ENCODE measurements at places on chromosomes 12 and 14.

- no peak for DNase-seq
These were observed 288.2 kb downstream of the CCDC59 start for GRCh38 chr12:82069931-82070514.

DNA sequence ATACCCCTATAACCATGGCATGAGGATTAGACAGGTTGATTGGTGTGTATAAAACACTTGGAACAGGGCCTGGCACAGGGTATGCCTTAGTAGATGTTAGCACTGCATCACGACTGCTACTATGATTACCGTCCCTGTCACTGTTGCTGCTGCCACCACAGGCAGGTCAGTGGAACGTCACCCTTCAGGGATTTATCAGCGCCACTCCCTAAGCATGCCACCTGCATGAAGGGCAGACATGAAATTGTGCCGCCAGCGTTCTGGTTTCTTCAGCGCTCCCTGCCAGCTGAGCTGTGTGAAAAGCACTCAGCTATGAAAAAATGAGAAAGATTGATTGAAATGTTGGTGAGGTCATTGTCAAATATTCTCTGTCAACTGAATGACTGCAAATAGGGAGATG lies 477.0 kb downstream of the DPF3 start:
- DNase-seq, result no peak

DNA sequence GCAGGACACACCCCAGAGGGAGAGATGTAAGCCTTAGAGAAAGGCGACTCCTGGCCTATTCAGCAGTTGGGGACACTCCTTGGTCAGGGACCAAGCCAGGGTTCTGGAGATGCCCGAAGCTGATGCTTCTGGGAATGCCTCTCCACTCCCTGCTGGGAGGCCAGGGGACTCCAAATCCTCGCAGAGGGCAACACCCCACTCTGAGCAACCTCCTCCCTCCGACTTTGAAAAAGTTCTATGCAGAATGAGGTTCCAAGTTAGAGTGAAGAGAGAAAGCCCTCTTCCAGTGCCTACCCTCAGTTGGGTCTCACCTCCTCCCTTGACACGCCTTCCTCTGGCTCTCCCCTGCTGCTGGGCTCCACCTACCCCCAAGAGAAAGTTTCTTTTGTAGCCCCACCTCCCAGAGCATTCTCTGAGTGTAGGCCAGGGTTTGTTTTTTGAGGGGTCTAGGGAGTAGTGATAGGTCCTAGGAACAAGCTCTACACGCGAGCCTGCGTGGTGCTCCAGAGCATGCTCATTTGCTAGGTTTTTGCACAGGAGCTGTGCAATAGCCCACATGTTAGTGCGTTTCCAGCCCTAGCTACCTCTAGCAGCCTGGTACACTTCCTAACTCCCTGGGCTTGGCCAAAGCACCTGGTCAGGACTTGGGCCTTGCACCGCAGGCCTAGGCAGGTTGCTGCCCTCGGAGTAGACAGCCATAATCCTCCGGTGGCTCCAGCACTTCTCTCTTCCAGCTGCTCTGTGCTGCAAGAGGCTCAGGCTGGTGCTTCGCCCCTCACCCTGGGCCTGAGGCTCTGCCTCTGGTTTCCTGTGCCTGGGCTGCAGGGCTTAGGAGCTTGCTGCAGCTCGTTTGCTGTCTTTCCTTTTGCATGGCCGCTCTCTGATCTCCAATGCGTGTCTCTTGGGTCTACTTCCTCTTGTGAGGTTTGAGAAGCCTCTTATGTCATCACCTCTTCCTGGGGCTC lies 590 bp upstream of the CEBPE start:
- DNase-seq, result no peak

DNA sequence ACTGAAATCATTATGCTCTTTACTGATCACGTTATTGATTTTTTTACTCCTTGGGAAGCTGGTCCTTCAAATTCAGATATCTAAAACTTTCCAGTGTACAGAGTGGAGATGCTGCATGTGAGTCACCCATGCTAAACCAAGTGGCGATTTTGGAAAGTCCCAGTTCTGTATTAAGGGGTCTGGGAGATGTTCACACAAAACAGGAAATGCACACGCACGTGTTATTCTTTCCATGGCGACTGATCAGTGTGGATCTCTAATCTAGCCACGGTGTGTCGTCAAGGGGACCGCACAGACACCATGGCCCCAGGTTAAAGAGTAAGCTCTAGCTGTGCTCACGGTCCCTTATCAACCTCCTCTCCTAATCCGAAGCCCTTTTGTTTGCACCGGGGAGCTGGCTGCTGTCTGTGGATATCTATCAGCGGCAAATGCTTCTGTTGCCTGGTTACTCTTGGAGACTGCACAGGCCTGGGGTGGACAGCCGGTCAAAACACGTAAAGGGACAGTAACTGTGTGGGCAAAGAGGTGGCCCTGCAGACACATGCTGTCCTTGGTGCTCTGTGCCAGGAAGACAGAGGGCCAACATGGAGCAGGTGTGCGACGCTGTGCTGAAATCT lies 96.6 kb downstream of the RIMBP2 start:
- no peak for DNase-seq

- no peak for DNase-seq
These were observed 33.7 kb downstream of the DACT1 start for GRCh38 chr14:58671436-58671835.

DNA sequence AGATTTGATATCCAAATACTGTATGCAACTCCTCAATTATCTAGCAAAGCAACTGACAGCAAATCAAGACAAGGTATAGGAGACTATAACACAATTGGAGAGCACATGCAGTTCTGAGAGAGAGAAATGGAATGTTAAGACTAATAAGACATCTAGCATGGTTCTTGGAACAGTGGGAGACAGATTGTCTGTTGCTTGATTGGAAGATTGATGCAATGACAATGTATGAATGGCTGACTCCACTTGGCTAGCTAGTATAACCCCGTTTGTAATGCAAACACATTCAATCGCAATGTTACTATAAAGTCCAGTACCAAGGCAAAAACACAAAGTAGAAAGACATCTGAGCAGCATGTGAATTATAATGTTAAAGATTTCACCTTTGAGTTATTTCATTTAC lies 179.3 kb downstream of the RPL10L start:
- no peak for DNase-seq

GRCh38 chr12:101746196-101746595 lies 6.9 kb upstream of the SYCP3 start:
- no peak for DNase-seq

- DNase-seq, result no peak
These were observed 117.4 kb upstream of the PELI2 start for GRCh38 chr14:56000846-56001245.

GRCh38 chr14:34000396-34000795 lies 49.5 kb upstream of the EGLN3 start:
- DNase-seq, result no peak

GRCh38 chr14:87916886-87917275 lies 76.1 kb downstream of the GALC start:
- DNase-seq, result no peak

DNA sequence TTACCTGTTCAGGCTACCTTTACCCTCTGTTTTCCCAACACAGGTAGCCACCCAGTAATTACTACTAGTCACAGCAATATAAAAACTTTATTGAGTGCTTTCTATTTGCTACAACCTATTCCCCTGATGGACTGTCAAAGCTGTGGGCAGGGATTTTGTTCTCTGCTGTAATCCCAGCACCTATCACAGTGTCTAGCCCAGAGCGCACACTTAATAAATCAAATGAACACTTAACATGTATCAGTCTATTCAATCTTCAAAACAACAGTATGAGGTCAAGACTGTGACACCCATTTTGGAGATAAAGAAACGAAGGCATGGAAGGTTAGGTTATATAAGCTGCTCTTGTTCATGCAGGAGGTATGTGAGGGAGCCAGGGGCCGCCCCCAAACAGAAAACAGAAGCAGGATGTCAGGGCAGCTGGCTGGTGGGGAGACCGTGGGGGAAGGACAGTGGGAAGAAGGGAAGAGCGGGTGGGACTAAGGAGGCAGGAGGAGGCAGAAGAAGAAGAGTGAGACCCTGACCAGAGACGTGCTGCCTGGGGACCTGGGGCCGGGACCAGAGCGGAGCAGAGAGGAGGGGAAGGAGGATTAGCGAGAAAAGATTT lies 1.7 kb downstream of the TNFRSF1A start:
- DNase-seq, result no peak

GRCh38 chr14:49297102-49297501 lies 289.1 kb downstream of the RPS29 start:
- DNase-seq, result no peak

- no peak for DNase-seq
These were observed 1258.1 kb upstream of the TMEM132C start for GRCh38 chr12:127008755-127009403.

DNA sequence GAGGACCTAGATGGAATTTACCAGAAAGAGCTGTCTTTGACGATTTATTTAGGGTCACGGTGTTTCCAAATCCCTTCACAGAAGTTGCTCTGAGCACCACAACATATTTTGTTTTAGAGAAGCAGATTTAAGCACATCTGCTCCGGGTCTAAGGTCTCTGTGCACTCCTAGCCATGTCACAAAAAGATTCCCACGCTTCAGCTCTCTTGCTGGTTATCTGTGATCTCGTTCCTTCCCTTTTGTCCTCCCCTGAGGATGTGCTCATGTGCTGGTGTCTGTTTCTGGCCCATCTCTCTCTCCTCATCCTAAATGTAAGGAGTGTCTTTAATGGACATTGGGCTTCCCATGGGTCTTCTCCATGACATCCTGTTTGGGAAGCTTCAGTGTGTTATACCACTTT lies 53.7 kb upstream of the GNPNAT1 start:
- DNase-seq, result no peak

DNA sequence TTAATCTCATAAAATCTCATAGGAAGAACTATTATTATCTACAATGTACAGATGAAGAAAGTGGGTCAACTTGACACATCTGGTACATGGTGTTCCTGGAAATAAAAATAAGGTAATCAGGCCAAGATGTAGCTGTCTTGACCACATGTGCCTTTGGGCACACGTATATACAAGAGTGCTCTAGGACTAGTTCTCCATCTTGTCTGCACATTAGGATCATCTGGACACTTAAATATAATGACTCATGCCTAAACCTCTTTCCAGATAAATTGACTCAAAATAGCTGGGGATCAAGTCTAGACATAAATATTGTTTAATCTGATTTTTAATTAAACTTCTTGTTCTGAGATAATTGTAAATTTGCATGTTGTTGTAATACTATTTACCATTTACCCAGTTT lies 182.6 kb downstream of the CNTN1 start:
- DNase-seq, result no peak

- DNase-seq, result no peak
These were observed 214.0 kb downstream of the CHST11 start for GRCh38 chr12:104670439-104671408.

DNA sequence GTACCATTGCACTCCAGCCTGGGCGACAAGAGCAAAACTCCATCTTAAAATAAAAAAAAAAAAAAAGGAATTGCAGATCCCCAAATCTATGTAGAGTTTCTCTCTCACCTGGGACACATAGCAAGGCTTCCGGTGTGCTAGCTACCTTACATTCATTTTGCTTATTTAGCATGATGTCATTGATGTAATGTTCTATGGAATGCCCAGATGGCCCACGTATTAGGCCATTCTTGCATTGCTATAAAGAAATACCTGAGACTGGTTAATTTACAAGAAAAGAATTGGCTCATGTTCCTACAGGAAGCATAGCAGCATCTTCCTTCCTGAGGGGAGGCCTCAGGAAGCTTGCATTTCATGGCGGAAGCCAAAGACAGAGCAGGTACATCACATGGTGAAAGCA lies 36.9 kb upstream of the A2ML1 start:
- DNase-seq, result no peak

DNA sequence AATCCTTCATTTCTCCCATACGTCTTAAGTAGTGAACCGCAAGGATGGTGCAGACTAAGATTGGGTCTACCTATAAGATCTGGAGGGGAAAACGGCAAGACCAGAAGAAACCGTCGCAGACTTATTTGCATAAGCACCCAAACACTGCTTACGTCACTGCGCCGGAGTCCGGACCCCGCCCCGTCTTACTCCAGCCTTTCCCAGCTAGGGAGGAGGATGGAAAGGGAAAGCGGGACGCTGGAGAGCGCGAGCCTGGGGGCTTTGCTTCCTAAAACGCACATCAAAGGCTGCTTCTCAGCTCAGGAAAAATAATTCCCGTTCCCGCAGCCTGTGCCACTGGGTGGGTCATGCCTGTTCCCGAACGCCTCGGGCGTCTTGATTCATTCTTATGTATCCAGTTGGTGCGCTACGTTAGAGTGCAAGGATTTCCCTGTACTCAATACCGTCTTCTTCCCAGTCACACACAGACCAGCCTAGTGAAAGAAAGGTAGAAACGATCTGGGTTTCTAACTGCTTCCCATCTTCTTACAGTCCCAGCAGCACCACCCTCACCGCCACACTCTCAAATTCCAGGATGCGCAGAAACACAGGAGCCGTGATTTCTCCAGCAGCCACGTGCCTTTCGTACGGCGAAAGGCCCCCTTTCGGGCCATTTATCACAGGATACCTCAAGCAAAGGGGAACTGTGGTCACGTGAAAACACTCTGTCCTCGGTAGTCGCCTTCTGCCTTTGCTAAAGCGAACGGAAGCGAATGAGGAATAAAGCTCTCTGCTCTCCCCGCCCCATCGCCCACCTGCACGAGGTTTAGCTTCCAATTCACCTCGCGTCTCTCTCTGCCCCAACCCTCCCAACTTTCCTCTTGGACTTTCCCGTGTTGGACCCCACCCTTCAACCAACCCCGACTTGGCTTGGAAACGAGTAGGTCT lies 1.1 kb downstream of the SLC6A15 start:
- DNase-seq, result no peak

- DNase-seq, result no peak
These were observed 384.0 kb upstream of the FOXG1 start for GRCh38 chr14:28382444-28383190.

DNA sequence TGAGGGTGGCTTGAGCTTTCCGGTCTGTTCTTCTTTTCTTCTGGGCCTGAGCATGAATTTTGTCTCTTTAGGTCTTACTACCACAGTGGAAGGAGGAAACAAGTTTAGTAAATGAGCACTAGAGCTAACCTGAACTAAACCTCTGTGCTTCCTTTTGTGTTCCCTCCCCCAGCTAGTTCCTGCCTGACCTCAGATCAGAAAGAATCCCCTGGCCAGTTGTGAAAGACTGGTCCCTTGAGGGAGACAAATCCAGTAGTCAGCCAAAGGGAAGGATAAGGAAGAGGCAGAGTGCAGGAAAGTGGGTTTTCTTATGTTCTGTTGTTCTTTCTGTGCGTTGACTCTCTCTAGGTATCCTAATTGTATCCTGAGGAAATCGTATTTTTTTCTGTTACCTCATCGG lies 17.5 kb downstream of the ZNF664 start:
- no peak for DNase-seq

- no peak for DNase-seq
These were observed 165.4 kb downstream of the DERA start for GRCh38 chr12:16076557-16076956.

- no peak for DNase-seq
These were observed 13.4 kb downstream of the ATP23 start for GRCh38 chr12:57954768-57955167.

DNA sequence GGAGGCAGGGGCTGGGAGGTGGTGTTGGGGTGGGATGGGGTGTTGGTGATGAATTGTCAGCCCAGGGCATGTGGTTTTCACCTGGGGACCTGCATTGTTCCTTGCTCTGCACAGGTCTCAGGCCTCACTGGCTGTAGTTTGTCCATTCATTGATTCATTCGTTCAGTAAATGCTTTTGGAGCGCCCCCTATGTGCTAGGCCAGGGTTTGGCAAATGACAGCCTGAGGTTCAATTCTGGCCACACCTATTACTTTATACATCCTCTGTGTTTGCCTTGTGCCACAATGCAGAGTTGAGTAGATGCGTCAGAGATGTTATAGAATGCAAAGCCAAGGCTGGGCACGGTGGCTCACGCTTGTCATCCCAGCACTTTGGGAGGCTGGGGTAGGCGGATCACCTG lies 4.7 kb downstream of the ADCK1 start:
- DNase-seq, result peak; percentile 4

Measured in stimulated activated CD4-positive, alpha-beta T cell treated with anti-CD3 and anti-CD28 coated beads, Interleukin-1b, Interleukin-23, amount 100 ng/mL, for 1 hour (primary cell).